ENCODE measurements at places on chromosomes 2 and 18.
A peak's percentile ranks its signal among the peaks of the same experiment; 100 is the strongest.

GRCh38 chr2:45232818-45233217 is 223.6 kb upstream of the SIX2 start:
- DNase-seq = no peak

DNA sequence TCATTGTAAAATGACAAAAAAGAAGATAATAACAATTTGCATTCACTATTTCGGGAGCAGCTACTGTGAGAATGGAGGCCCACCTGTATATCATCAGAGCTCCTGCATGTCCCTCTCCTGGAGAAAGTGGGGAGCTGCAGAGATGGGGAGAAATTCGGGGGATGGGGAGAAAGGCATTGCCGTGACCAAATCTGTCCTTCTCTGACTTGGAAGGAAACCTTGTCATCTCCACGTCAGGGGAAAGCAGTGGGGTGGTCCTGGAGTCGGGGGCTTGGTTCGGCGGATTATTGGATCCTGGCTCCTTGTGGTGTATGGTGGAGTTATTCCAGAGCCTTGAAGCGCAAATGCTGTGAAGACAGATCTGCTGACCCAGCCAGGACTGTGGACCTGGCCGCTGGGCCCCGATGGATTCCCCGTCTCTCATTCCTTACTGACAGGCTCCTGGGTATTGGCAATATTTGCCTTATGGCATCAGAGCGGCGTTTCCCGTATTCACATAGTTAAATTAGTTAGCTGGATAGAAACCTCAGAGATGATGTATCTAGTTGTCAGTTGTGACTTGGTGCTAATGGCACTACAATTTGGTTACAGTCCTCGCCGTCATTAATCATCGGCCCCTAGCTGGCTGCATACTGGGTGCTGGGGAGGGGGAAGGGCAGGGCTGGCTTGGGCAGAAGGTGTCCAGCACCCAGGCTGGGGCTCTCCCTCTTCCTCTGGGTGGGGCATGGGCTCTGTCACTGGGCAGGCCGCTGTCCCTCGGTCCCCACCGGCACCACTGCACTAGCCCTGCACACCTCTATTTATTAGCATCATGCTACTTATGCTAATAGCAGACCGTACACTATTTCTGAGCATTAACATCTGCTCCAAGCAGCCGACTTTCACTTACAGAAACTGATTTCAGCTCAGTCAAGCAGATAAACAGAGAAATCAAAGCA is 31.7 kb downstream of the CELF4 start:
- DNase-seq = no peak

DNA sequence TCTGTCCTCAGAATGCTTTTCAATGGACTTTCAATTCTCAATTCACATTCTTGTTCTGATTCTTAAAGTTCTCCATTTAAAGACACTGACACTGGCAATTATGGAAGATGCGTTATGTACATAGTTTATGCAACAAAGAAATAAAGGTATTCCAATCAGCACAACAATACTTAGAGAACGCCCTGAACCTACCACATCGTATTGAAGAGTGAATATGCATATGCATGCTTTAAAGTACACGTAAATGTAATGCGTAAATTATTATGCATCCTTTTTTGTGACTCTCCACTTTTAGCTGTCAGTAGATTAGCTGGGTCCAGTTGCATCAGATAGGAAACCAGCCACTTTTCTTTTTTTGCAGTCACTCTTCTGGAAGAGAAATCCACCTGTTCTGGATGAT is 83.5 kb downstream of the RBM43 start:
- no peak for DNase-seq

DNA sequence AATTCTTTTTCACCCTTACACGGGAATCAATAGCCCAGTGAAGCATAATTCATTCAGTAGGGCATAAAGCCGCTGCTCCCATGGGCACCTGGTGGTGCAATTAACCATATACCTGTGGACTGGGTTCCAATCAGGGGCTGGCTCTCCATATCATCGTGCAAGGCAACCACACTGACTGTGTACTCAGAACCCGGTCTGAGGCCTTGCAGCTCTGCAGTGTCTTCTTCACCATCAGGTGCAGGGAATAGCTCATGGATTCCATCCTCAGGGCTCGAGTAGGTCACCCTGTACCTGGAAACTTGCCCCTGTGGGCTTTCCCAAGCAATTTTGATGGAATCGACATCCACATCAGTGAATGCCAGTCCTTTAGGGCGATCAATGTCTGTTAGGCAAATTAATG is 55.2 kb downstream of the FN1 start:
- DNase-seq = no peak

GRCh38 chr2:217142649-217143266 is 282.9 kb upstream of the TNP1 start:
- no peak for DNase-seq

DNA sequence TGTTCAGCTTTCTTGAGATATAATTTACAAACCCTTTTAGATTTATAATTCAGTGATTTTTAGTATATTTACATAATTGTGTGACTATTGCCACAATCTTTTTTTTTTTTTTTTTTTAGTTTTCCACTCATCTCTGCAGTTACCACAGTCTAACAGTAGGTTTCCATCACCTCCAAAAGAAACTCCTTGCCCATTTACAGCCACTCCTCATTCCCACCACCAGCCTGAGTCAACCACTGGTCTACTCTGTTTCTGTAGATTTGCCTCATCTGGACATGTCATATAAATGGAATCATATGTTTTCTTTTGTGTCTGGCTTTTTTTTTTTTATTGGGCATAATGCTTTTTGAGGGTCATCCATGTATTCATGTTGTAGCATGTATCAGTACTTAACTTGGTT is 16.1 kb downstream of the MTX2 start:
- DNase-seq = no peak

DNA sequence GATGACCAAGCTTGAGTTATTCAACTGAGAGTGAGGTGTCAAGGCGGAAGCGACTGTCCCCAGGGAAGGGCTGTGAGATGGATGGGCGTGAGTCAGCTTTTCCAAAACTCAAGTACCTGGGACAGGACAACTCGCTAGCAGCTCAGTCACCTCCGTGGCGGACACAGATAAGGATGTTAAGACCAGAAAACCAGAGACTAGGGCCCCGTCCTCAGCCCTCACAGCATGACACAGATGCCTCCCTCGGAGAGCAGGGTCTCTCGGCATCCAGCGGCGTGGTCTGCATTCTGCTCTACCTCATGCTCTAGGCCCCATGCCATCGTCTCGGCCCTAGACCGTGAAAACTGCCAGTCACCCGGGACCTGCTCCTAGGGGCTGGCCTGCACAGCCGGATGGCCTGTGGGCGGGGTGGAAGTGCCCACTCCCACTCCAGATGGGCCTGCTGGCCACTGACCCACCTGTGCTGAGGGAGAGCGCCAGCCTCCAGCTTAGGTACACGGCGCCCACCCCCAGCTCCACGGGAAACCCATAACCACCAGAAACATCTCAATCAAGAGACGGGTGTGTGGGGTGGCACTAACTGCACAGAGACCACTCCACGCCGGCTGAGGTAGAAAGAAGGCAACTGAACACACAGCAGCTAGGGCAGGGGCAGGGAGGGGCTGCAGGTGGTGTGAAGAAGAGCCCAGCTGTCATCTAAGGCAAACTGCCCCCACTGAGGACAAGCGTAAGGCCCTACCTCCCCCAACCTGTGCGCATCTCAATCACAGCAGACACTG is 39.8 kb downstream of the ANO7 start:
- DNase-seq = no peak

DNA sequence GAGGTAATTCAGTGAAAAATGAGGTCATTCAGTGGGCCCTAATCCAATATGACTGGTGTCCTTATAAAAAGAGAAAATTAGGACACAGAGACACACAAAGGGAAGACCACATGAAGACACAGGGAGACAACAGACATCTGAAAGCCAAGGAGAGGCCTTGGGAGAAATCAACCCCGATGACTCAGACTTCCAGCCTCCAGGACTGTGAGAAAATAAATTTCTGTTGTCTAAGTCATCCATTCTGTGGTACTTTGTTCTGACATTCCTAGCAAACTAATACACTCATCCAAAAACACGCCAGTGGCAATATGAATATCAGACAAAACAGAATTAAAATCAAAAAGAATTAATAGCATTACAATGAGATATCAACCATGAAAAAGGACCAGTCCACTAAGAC is 303.7 kb downstream of the SS18 start:
- no peak for DNase-seq

- no peak for DNase-seq
Measured at GRCh38 chr2:22683914-22684313, 701.1 kb upstream of the KLHL29 start.

DNA sequence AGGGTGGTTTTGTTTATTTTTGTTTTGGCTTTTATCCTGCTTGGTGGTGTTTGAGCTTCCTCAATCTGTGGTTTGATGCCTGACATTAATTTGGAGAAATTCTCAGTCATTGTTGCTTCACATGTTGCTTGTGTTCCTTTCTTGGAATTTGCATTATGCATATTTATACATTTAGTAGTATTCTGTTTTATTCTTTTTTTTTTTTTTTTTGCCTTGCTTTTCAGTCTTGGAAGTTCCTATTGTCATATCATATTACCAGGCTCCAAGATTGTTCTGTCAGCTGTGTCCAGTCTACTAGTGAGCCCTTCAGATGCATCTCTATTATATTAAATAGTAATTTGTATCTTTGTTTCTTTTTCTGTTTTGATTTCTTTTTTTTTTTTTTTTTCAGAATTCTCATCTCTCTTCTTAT is 77.0 kb downstream of the EPC2 start:
- DNase-seq = no peak

DNA sequence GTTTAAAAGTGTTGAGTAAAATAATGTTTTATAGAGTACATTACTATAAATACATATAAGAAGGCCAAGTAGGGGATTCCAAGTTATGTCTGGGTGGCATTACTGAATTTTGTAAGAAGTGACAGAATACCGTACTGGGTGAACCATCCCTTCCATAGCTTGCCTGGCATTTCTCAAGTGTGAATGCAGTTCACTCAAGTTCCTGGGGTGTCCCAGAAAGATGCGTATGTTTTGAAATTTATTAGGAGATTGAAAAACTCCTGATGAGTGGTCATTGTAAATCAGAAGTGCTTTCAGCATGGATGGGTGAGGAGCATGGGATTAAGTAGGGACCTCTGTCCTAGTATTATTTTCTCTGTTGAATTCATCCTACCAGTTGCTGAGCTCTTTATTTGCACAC is 103.2 kb downstream of the VAPA start:
- DNase-seq = no peak

DNA sequence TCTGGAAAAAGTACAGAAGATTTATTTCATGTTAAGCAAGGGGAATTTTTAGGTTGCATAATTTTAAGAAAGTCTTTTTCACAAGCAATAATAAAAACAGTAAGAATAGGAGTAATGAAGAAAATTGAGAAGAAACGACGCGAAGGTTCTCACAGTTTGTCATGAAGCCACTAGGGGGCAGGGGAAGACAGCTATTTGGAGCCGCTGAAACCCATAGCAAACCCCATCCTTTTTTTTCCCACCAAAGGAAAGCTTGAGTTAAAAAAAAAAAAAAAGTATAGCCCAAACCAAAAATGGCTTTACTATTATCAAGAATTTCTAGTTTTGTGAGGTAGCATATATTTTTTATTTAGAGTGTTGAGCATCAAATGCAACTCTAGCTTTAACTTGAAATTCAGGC is 300.9 kb downstream of the PHLPP1 start:
- peak; percentile 37 for DNase-seq

DNA sequence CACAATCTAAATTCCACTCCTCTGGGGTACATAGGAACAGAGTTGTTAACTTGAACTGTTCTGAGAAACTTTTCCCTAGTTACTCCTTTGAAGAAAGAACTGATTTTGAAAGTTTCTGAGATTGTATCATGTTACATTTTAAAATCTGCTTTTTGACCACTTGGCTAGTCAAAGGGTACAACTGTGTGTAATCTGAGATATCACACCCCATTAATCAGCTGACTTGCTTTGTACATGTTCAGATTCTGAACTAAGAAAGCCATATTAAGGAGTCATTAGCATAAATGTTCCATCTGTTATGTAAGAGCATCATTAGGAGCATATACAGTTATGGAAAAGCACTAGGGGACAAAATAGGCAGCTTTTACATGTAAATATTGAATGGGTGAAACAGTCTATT is 3.8 kb upstream of the WDR35 start:
- DNase-seq = no peak

- DNase-seq = no peak
Measured at GRCh38 chr2:70498054-70498453, 55.6 kb downstream of the TGFA start.

- DNase-seq = no peak
Measured at GRCh38 chr2:120287183-120288015, 34.7 kb downstream of the RALB start.

DNA sequence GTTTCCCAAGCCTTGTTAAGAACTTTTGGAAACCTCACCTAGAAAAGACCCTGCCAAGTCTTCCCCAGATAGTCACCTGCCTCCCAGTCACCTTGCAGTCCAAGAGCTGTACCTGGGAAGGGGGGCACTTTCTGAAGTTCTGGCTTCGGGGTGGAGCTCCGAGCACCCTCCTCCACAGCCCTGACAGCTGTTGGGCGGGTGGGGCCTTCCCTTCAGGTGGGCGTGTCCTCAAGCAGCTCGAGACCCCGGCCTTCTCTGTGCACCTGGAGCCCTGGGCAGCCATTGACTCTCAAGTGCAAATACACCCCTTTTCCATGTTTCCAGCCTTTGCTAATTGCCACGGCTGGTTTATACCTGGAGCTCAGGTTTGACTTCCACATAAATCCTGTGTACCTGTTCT is 37.0 kb upstream of the IGFBP5 start:
- no peak for DNase-seq

GRCh38 chr2:161337247-161337646 is 29.0 kb downstream of the PSMD14 start:
- no peak for DNase-seq

- DNase-seq = no peak
Measured at GRCh38 chr18:79954791-79955190, 3.3 kb upstream of the SLC66A2 start.

GRCh38 chr18:13260935-13261640 is 42.5 kb downstream of the LDLRAD4 start:
- no peak for DNase-seq

GRCh38 chr2:219443697-219444023 is 9.0 kb downstream of the SPEG start:
- DNase-seq = no peak

GRCh38 chr2:29450596-29451222 is 335.5 kb downstream of the CLIP4 start:
- no peak for DNase-seq

GRCh38 chr2:162490052-162490717 is 146.3 kb downstream of the GCA start:
- DNase-seq = no peak

DNA sequence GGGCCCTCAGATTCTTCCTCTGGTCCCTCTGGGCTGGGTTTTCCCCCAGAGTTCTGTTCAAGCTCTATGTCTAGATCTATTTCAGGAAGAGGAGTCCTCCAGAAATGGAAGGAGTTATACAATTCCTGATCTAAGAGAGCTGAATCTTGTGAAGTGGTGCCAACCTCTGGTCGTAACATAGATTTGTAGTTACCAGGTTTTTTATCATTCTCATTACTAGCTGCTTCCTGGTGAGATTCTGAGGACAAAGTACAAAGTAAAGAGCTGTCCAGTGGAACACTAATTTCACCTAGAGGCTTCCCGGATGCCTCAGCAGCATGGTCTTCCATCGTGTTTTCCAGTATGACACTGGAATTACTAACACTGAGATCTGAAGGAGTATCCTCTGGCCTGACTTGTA is 44.1 kb downstream of the PPP4R1 start:
- no peak for DNase-seq

Data from activated CD4-positive, alpha-beta T cell treated with anti-CD3 and anti-CD28 coated beads, Interleukin-2, amount 50 U/mL, for 1 hour (primary cell).